ENCODE measurements at places on chromosomes 11 and 22.

- DNase-seq = no peak
Measured at GRCh38 chr11:7525424-7525823, 11.6 kb downstream of the PPFIBP2 start.

DNA sequence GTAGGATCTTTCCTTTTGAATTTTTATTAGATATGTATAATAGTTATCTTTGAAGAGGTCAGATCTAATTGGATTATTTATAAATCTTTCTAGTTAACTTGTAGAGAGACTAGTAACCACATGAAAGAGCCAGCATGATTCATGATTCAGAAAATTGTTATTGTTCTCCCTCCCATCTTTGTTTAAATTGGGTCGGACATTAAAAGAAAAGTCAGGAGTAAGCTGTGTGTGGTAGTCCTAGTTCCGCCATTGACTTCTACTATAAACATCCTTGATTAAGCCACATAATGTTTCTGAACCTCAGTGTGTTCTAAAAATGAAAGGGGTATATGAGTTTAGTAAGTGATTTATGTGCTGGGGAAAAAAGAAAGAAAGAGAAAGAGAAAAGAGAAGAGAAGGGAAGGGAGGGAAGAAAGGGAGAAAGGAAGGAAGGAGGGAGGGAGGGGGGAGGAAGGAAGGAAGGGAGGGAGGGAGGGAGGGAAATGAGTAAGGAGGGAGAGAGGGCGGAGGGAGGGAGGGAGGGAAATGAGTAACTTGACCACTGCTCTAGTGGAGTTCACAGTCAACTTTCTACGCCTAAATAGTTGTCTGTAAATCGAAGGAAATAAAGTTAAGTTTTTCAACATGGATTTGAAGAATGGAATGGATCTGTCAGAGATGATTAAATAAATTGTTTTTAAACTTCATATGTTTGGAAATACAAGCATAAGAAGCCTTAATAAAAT lies 32.9 kb downstream of the SIK2 start:
- DNase-seq = no peak

- no peak for DNase-seq
Measured at GRCh38 chr11:110505528-110506284, 76.0 kb downstream of the FDX1 start.

- no peak for DNase-seq
Measured at GRCh38 chr11:129041611-129042018, 98.9 kb upstream of the TP53AIP1 start.

- DNase-seq = no peak
Measured at GRCh38 chr11:123690485-123690884, 36.1 kb upstream of the SCN3B start.

- DNase-seq = no peak
Measured at GRCh38 chr11:105689631-105690030, 79.8 kb downstream of the GRIA4 start.

- DNase-seq = no peak
Measured at GRCh38 chr11:122069707-122070360, 46.2 kb downstream of the BLID start.

DNA sequence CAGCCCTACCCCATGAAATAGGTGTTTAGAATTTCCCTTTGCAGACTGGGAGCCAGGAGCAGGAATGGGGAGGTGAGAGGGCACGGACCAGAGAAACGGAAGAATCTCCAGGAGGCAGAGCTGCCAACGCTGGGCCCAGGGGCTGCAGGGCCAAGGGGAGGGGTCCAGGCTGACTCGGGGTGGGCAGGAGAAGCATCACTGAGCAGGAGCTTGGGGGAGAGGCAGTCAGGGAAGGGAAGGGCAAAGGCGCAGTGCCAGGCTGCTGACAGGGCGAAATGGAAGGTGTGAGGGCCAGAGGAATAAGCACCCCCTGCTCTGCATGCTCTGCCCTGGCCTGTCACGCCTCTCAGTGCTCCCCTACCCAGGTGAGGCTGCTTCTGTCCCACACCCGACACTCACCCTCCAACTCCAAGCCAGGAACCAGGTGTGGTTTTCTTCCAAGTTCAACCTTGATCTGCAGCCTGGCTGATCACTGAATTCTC lies 14.5 kb downstream of the LRRC32 start:
- no peak for DNase-seq

DNA sequence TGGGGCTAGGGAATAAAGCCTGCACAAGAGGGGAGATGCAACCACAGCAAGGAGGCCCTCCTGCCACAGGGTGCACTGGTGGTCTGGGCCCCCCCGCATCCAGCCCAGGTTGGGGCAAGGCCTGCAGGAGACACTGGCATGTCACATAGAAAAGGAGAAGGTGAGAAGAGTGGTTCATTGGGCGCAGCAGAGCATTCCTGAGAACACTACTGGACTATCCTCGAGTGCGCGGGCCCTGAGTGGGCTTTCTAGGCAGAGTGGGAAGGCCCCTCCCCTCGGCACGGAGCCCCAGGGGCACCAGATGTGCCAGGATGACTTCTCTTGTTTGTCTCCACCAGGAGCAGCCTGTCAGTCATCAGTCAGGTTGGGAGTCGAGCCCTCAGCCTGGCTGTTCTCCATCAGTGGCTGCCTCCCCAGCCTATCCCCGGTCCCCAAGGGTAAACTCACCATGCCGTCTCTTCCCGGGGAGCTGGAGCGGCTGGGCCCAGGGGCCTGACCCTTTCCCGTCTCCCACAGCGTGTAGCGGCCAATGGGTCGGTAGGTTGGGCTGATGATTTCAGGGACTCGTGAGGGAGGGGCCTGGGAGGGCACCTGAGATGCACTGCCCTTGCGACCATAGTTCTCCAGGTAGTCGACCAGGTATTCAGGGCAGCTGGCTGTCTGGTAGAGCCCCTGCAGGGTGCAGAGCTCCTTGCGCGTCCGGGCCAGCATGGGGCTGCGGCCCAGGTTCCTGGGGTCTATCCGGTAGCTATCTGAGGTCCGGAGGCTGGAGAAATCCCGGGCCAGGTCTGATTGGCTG lies 9.0 kb downstream of the USP2 start:
- DNase-seq = no peak

DNA sequence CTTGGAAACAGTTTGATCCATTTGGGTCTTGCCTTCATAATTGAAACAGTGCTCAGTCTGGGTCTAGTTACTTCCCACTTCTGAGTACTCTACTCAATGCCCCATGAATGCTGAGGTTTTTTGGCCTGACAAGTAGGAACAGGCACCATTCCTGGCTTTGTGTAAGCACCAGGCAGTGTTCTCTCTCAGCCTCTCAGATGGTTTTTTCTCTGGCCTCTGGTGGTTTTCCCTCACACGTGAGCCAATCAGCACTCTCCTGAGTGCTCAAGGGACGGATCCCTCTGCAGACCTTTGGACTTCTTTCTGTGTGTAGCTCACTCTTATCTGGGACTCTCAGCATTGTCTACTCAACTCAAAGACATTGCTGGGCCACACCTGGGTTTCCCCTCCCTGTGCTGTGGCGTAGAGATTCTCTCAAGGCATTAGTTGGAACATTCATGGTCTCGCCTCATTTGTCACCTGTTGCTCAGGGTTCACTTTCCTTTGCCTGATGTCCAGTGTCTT lies 21.3 kb downstream of the SIK2 start:
- no peak for DNase-seq

- peak; percentile 51 for DNase-seq
Measured at GRCh38 chr22:19579115-19579811, 55.1 kb upstream of the CLDN5 start.

- DNase-seq = no peak
Measured at GRCh38 chr11:67311051-67311555, 7.8 kb downstream of the SSH3 start.

DNA sequence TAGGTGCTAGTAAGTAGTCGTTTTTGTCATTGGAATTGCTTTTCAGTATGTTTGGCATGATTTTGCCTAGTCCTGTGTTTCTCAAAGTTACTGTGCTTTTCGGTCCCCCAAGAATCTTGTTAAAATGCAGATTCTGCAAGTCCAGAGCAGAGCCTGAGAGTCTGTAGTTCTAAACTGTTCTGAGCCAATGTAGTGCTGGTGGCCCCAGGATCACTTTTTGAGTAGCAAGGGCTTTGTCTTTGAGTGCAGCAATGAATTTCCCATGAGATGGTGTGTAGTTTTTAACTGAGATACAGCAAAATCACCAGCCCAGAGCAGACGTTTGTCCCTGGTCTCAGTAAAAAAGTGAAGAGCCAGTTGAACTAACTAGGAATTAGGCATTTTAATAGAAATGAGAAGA lies 122.4 kb downstream of the NCAM1 start:
- no peak for DNase-seq

- DNase-seq = peak; percentile 41
Measured at GRCh38 chr11:78432058-78432515, 14.5 kb upstream of the GAB2 start.

- no peak for DNase-seq
Measured at GRCh38 chr11:102879801-102880200, 5.0 kb upstream of the MMP12 start.

GRCh38 chr22:49583341-49583740 lies 244.3 kb downstream of the BRD1 start:
- no peak for DNase-seq

GRCh38 chr22:18077087-18077638 lies 627 bp upstream of the PEX26 start:
- no peak for DNase-seq

DNA sequence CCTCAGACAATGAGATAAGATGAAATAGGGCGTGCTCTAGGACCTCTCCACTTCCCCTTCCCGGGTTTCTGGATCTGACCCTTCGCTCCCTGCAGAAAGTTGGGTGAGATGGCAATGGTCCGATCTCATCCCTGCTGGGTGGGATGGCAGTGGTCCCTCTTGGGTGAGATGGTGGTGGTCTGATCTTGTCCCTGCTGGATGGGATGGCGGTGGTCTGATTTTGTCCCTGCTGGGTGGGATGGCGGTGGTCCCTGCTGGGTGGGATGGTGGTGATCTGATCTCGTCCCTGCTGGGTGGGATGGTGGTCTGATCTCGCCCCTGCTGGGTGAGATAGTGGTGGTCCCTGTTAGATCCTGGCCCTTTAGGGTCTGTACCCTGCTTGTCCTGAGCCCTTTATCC lies 21.3 kb downstream of the ST14 start:
- DNase-seq = no peak

GRCh38 chr11:68904248-68904847 lies 657 bp downstream of the IGHMBP2 start:
- peak; percentile 20 for DNase-seq

DNA sequence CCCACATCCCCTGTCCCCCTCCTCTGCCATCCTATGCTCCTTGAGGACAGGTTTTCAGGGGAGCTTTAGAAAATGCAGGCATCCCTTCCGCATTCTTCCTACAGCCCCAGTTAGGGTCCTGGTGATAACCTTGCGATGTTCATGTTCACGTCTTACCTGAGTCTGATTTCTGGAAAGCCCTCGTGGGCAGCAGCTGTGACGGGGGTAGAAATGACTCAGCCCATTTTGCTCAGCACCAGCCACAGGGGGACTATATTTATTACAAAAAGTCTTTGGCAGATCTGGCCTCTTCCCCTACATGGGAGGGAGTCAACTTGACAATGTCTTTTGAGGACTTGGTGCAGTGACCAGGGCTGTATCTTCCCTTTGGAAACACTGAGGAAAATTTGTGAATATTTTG lies 12.3 kb downstream of the PKNOX2 start:
- DNase-seq = no peak

GRCh38 chr22:41793871-41794270 lies 6.6 kb upstream of the CCDC134 start:
- no peak for DNase-seq

DNA sequence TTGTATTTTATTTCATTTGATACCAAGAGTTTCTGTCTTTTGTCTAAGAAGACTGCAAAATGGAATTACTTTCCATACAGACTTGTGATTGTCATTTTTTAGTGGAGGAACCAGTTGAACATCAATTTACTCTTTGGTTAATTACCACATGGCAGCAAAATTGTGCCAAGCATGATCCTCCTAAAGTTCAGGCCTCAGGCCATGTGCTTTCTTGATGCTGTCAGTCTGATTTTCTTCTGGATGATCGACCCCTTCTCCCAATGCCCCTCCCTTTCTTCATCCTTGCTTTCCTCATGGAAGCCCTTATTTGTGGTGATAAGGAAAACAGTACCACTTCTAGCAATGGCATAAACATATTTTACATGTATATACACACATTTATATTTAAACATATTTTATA lies 76.2 kb downstream of the SVIP start:
- DNase-seq = no peak

GRCh38 chr11:94790661-94791180 lies 22.6 kb downstream of the AMOTL1 start:
- no peak for DNase-seq

DNA sequence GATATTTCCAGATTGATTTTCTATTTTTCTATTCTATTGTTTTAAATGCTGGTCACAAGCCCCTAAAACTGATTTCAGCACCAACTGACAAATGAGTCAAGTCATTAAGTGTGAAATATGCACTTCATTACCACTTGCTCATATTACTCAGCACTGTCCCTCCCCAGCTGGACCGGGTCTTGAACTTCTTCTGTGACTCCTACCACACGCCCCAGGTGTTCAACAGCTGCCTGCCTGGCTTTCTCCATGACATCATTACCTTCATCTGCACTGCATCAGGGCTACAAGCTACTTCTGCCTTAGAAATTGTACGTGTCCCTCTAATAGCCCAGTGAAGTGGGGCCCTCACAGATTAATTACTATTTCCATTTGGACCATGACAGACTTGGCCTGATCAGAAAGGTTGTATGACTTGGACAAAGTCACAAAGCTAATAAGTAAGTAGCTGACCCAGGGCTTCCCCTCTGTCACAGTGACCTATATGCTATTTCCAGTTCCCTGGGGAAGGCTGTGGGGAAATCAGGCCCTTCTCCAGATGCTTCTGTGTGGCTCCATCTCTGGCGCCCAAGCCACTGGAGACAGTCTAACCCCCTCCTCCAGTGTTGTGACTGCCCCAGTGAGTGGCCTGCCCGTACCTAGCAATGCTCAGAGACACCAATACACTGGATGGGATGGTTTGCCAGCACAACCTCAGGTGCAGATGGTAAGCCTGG lies 18.1 kb downstream of the TBC1D10A start:
- no peak for DNase-seq

- no peak for DNase-seq
Measured at GRCh38 chr22:45930324-45930723, 46.6 kb downstream of the WNT7B start.

- no peak for DNase-seq
Measured at GRCh38 chr11:13278609-13279486, 1.3 kb downstream of the BMAL1 start.

- DNase-seq = no peak
Measured at GRCh38 chr11:12854297-12854661, 154.8 kb upstream of the RASSF10 start.
